Aorta (tissue), 5 donors: ENCODE measurements at places on chromosomes 5 and 9.

GRCh38 chr5:75052192-75053053, at the start of gene GCNT4:
Gene GCNT4, minus strand, starts transcription at chr5:75052558. Its CDS starts 22,521 bp downstream, at chr5:75030037.
- DNase-seq = peak; percentile 65

DNA sequence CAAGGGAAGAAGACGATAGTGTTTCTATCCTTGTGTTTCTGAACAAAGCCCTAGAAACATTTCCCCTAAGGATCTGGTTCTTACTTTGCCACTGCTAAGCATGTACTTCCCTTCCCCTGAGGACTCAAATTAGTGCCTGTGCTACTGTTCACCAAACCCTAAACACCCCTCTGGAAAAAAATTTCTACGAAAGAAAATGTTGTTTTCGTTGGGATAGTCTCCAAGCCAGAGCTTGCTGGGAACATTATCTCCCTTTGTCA, 294.6 kb downstream of the BNC2 start:
- no peak for DNase-seq

GRCh38 chr9:130490981-130491380, 46.2 kb downstream of the ASS1 start:
- no peak for DNase-seq

DNA sequence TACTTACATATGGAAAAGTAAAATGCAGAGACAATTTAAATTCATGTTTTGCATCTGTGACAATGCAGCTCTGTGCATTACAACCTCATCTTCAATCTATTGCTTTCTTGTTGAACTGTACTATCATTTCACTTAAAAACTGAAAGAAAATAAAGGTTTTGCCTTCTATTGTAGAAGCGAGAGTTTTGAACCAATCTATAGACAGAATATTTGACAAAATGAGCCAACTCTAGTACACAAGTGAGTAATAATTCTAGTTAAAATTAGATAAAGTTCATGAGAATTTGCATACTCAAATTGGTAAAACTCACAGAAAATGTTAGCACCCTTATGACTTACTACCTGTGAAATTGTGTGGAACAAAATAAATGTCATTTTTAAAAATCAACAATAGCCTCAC, 123.7 kb downstream of the EDIL3 start:
- no peak for DNase-seq

GRCh38 chr5:171614971-171615653, 170.5 kb upstream of the SMIM23 start:
- no peak for DNase-seq

DNA sequence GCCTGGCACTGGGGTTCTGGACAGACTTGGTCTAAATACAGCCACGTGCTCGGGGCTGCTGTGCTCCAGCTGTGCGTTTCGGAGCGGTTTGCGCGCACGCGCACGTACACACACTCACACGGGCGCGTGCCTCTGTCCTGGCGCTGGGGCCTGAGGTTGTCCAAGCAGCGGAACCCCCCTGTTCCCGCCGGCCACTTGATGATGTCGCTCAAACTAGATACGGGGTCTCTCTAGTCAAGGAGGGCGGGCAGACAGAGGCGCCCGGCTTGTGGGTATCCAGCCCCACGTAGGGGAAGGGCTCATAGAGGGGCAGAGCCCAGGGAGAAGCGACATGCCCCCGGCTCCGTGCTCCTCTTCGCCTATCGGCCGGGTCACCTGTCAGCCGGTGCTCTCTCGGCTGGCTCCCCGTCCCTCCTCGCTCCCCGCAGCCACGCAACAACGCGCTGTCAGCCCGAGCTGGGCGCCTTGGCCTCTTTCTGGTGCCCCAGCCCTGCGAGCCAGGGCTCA, 8.9 kb downstream of the NR2F1-AS1 start:
- no peak for DNase-seq

GRCh38 chr5:122183098-122183787, 53.9 kb downstream of the ZNF474 start:
- peak; percentile 81 for DNase-seq

- no peak for DNase-seq
These were observed 42.1 kb downstream of the ZNF366 start for GRCh38 chr5:72465066-72465465.

DNA sequence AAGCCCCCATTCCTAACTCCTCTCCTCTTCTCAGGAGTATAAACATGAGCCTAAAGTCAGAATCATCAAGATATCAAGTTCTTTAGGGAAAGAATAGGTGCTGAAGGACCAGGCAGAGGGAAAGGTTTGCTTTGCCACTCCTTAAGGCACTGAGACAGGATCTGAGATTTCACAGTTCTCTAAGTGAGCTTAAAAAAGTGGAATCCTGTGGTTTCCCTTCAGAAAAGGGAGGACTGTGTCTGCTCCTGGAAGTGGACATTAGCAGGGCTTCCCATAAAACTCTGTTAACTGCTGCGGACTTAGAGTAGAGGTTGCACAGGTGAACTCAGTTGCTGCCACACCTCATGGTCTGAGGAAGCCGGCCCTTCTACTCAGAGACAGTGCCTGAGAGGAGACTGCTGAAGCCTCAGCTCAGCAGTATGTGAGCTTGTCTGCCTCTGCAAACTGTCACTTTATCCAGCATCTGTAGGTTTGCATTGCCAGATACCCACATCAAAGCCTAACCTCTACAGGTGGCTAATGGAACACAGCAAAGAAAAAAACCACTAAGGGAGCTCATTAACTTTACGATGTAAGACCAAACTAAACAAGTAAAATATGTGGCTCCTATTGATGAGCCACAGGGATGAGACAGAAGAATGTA, 42.9 kb downstream of the RIC1 start:
- DNase-seq = no peak
